ENCODE measurements at places on chromosomes 5 and 9.

GRCh38 chr5:138948471-138949222, 73.5 kb upstream of the LRRTM2 start:
- no peak for DNase-seq

- no peak for DNase-seq
Measured at GRCh38 chr5:15320871-15321270, 179.1 kb upstream of the FBXL7 start.

DNA sequence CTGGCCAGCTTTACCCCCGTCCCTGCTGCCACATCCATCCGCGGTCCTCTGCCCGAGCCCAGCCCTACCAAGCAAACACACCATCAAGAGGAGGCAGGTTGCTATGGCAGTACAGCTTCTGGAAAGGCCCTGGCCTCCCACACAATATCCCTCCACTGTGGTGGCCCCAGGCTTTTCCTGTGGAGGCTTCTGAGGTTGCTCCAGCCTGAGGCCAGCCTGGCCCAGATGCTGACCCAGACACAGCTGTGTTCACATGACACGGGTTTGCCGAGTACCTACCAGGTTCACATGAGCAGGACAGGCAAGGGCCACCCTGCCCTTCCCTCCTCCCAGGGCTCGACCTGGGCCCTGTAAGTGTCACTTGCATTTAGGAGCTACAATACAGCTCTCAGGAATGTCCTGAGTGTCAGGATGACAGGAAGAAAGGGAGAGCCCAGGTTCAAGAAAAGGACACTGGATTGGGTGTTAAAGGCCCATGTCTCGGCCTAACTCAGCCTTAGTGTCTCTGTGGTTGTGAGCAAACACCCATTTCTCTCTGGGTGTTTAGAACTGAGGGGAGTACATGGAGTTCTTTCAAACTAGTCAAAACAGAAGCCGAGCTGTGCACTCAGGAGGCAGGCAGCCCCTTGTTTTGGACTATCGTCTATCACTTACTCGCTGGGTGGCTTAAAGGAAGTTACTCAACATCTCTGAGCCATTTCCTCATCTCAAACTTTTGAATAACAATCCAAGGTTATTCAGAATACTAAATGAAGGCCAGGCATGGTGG, 40.2 kb downstream of the NAIF1 start:
- DNase-seq: no peak

- DNase-seq: no peak
Measured at GRCh38 chr5:44329716-44330115, 59.5 kb downstream of the FGF10 start.

DNA sequence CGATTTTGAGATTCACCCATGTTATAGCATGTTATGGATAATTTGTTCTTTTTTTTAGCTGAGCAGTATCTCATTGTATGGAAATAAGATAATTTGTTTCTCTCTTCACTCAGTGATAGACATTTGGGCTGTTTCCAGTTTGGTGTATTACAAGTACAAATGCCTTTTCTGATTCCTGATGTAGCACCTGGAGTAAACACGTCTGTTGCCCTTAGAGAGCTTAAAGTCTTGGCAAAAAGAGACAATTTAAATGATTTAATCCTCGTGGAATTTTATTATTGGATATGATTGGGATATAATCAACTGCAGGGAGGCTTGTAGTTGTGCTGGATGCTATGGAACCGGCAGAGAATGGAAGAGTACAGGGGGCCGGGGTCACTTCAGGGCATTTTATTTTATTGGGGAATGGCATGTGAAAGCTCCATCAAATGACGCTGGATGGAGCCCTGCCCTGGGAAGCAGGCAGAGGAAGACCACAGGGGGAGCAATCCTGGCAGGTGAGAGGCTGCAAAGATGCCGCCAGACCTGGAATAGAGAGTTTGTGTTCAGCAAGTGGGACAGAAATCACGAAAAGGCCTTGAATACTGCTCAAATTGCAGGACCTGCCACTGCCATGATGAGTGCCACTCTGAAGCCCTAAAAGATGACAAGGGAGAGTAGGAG, 31.0 kb upstream of the TGFBI start:
- no peak for DNase-seq

DNA sequence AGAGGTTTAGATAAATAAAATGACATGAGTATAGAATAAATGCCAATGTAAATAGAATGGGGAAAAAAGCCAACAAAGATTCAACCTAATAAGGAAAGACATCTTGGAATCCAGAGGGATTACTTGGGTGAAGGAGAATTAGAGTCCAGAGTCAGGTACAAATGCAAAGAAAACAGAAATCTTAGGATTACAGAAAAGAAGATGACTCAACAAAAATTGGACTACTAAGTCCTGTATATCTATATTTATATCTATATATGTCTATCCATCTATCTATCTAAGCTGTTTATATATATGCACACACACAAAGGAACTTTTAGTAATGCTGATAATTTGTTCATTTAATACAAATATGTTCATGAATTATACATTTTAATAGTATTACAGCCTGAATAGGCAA, 27.6 kb downstream of the FAM174A start:
- DNase-seq: no peak

GRCh38 chr5:38529955-38530646, 26.3 kb downstream of the LIFR start:
- DNase-seq: no peak

- no peak for DNase-seq
Measured at GRCh38 chr9:87195306-87195705, 248.0 kb upstream of the GAS1 start.

- DNase-seq: no peak
Measured at GRCh38 chr5:81609810-81610375, 141.0 kb downstream of the SSBP2 start.

DNA sequence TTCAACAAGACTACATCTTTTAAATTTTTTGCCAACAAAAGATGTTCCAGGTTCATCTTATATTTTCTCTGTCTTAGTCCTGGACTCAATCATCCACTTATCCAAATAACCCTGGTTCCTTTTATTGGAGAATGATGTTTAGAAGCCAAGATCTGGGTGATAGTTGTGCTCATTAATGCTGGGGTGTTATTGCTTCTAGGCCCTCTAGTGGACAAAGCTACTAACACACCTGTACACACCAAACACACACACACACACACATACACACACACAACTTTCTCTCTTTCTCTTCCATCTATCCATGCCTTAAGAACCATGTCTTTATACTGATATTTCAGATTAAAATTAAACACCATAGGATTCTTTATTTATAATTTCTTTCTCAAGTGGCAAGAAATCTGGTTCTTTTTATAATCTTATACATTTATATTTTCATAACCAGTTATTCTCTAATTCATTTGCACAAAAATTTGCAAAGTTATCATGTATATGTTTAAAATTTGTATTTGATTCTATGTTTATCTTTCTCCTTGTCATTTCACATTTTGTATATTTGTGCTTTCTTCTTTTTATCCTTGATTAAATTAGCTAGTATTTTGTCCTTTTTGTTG, 179.1 kb upstream of the SMIM23 start:
- no peak for DNase-seq

GRCh38 chr5:67672636-67673035, 476.0 kb upstream of the CD180 start:
- DNase-seq: no peak

DNA sequence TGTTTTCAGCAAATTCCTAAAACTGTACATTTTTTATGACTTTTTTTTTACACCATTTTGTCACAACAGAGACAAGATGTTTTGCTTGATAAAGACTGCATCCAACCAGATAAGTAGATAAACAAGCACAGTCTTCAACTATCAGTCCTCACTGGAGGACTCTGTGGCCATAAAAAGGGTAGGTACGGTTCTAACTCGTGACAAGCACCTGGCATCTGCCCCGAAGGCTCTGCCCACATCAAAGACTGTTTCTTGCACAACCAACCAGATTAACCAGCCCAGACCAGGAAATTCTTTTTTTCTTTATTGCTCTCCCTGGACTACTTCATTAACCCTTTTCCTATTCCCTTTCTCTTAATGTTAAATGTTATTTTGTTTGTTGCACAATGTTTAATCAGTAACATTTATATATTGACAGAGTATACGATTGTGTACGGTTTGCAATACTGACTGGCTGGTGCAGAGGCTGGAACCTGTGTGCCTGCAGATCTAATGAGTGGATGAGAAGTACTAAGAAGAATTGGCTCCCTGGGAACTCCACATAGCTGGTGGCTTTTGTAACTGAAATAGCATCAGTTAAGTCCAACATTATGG, 74.1 kb downstream of the SERINC5 start:
- no peak for DNase-seq

- DNase-seq: no peak
Measured at GRCh38 chr5:136526791-136527190, 161.4 kb upstream of the TRPC7 start.

- DNase-seq: no peak
Measured at GRCh38 chr9:128404560-128404959, 16.1 kb upstream of the CERCAM start.

GRCh38 chr5:9187614-9188013, 358.3 kb downstream of the SEMA5A start:
- no peak for DNase-seq

GRCh38 chr9:29422438-29422837, 1849.2 kb upstream of the C9orf72 start:
- no peak for DNase-seq

- no peak for DNase-seq
Measured at GRCh38 chr5:130189961-130190360, 285.7 kb downstream of the CHSY3 start.

- no peak for DNase-seq
Measured at GRCh38 chr5:6805841-6806240, 92.6 kb downstream of the TENT4A start.

DNA sequence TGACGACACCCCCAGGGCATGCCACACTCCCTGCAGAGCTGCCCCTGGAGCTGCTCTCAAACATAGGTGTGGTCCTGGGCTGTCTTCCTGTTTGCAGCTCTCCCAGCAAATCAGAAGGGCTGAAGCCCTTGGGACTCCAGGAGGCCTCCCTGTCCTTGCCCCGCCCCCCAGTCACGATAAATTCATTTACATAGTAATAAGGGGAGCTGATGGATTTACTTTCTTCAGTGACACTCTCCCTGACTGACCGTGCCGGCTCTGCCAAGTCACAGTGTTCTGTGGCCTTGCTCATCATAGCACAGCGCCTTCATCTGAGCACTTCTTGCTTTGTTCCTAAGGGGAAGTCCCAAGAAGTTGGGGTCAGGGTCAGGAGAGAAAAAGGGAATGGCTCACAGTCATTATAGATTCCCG, 121.4 kb downstream of the ENC1 start:
- DNase-seq: no peak

- no peak for DNase-seq
Measured at GRCh38 chr5:79697222-79698170, 7.9 kb downstream of the CMYA5 start.

GRCh38 chr5:5652181-5652580, 229.7 kb downstream of the ICE1 start:
- DNase-seq: no peak
